ENCODE measurements at places on chromosomes 13 and 19.

DNA sequence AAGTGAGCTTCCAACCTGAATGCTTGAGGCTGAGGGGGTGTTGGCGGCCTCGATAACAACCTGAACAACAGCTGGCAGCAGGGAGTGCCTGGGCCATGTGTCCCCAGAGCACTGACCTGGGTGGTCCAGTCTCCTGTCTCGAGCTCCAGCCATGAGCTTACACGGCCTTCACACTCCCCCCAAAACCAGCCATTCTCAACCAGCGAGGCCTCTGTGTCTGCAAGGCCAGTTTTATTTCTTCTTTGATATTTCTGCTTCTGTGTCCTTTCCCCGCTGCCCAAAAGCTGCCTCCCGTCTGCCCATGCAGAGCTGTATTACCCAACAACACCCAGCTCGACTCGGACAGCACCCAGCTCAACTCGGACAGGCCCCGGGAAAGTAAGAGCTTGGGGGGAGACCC is 32.5 kb upstream of the TFDP1 start:
- no peak for DNase-seq

DNA sequence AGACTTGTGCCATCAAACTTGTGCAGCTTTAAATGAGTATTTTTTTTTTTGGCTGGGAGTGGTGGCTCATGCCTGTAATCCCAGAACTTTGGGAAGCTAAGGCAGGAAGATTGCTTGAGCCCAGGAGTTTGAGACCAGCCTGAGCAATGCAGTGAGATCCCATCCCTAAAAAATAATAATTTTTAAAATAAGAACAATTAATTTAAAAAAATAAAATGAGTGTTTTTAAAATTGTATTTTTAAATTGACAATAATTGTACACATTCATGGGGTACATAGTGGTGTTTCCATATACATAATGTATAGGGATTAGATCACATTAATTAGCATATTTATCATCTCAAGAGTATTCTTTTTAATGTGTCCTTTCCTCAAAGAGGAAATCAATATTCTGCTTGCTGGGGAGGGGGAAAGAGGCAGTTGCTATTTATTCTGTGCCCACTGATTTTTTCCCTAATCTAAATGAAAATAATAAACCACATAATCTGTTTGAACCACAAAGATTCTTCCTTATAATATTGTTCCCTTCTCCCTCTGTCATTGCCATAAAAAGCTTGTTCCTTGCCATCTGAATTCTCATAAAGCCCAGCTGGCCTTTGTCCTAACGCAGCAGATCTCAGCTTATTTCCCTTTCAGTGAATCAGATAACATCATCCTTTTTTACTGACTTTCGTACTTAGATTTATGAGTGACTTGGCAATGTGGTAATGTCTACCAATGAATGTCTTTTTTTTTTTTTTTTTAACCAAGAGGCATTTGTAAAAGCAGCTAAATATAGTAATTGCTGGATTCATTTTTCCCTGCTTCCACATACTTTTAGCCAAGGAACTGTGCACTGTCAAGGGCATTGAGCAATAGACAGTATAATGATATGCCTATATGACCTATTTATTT is 81.8 kb upstream of the RUBCNL start:
- DNase-seq, result no peak

DNA sequence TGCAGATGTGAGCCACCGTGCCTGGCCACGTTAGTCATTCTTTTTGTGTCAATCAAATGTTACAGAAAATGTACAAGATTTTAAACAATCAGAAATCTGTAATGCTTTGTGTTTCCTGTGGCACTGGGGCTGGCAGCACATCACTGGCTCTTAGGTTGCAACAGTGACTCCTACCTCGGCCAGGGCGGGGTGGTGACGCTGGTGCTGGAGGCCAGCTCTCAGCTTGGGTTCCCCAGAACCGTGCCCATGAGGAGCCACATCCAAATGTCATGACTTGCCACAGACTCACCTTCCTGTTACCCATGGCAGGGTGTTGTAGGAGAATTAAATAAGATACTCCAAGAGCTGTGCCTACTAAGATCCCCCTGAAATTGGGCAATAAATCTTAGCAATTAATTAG is 161.7 kb downstream of the TEX29 start:
- no peak for DNase-seq

DNA sequence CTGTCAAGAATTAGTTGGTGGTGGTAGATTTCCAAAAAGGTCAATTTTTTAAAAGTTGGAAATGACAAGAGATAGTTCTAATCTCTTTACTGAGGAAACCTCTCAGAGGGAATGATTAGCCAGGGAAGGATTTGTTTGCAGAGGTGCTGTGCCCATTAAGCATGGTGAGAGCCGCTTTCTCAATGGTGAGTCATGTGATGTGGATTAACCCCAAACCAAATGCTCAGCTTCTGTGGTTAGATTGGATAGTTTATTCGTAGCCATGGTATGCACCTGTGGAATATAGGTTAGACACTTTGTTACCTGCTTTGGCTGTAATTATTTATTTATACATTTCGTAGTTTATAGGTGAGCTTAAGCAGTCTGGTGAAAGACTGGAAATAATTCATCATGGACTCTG is 7.1 kb downstream of the HNRNPM start:
- no peak for DNase-seq

DNA sequence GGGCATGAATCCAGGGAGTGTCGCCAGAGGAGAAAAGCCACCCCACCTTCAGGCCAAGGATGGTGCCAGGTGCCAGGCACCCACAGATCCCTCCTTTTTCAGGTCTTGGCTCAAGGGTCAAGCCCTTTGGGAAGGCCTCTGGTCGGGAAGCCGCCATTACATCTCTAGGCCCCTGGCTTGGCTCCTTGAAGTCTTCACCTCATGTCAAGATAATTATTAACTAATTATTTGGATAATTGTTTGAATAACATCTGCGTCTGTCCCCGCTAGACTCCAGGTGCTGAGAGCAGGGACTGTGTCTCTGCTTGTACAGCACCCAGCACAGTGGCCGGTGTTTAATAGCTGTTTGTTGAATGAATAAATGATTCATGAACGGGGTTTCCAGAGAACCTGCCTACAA is 1.2 kb downstream of the KLK13 start:
- DNase-seq, result no peak

GRCh38 chr13:34867590-34867989 is 74.5 kb upstream of the NBEA start:
- DNase-seq, result no peak

GRCh38 chr19:17456127-17456526 is 4.6 kb downstream of the NXNL1 start:
- DNase-seq, result no peak

DNA sequence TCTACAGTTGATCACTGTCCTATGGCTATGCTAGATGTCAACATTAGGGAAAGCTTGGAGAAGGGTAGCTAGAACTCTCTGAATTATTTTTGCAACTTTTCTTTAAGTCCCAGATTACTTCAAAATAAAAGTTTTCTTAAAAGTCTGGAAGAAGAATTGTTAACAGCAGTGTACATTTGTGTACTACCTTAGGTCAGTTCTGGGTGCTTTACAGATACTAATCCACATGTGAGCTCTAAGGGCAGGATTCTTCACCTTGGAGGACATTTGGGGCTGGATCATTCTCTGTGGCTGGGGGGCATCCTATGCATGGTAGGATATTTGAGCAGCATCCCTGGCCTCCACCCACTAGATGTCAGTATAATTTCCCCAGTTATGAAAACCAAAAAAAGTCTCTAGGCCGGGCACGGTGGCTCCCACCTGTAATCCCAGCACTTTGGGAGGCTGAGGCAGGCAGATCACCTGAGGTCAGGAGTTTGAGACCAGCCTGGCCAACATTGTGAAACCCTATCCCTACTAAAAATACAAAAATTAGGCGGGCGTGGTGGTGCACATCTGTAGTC is 2.8 kb downstream of the BRME1 start:
- DNase-seq, result peak; percentile 37

GRCh38 chr13:29509999-29510589 is 85.4 kb downstream of the SLC7A1 start:
- no peak for DNase-seq

- no peak for DNase-seq
Observed at GRCh38 chr19:19563348-19563848, 25.3 kb downstream of the CILP2 start.

GRCh38 chr19:55483706-55484592 is 1.0 kb upstream of the NAT14 start:
- no peak for DNase-seq

DNA sequence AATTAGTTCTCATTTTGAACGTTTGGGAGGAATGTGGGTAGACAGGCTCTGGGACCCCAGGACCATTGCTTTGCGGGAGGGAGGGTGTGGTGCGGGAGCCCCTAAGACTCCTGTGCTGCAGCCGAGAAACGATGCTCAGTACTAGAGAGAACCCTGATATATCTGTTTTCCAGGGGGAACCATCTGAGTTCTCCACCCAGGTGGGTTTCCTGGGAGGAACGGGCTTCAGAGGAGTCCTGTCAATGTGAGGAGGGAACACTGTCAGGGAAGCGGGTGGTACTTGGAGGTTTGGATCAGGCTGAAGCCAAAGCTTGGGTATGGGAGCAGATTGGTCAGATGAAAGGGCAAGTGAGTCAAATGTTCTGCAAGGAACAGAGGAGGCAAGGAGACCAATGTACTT is 358.0 kb downstream of the FGF9 start:
- no peak for DNase-seq

GRCh38 chr19:3131168-3131567 is 4.7 kb upstream of the GNA15 start:
- no peak for DNase-seq

DNA sequence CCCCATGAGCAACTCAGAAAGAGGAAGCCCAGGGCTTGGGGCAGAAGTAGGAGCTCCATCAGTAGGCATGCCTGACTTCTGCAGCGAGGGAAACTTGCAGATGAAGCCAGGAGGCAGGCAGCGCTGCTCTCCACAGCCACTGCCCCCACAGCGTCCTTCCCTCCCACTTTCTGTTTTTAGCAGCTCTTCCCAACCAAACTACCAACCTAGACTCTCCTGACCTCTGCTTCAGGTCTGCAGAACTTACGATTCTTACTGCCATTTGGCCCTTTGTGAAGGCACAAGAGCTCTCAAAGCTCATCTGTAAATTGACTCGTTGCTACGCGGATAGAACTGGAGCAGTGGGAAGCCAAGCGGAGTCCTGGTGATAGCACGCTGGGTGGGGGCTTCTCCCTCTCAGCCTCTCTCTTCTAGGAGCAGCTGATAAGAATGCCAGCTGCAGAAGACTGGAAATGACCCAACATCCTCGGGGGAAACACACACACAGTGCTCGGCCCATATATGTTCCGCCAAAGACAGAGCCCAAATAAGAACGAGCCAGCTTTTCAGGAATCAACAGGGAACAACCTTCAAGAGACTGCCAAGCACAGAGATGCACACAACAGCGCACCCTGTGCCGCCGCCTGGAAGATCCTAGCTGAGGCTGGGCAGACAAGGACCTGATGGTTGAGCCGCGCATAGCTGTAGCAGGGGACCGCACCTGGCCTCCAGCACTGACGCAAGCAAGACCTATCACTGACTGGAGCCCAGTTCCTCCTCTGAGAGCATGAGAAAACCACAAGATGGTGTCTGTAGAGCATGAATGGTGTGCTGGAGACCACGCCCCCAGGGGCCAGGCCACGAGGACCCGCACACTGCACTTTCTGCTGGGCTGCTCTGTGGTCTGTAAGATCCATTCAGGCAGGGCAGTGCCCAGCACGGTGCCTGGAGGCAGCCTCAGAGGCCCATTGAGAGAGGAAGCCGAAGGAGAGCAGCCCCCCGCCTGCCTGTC is 15.9 kb upstream of the SLC35E1 start:
- DNase-seq, result peak; percentile 40

GRCh38 chr13:72473321-72473720 is 254.1 kb downstream of the MZT1 start:
- no peak for DNase-seq

GRCh38 chr13:50425772-50426171 is 410.5 kb downstream of the KCNRG start:
- peak; percentile 36 for DNase-seq

DNA sequence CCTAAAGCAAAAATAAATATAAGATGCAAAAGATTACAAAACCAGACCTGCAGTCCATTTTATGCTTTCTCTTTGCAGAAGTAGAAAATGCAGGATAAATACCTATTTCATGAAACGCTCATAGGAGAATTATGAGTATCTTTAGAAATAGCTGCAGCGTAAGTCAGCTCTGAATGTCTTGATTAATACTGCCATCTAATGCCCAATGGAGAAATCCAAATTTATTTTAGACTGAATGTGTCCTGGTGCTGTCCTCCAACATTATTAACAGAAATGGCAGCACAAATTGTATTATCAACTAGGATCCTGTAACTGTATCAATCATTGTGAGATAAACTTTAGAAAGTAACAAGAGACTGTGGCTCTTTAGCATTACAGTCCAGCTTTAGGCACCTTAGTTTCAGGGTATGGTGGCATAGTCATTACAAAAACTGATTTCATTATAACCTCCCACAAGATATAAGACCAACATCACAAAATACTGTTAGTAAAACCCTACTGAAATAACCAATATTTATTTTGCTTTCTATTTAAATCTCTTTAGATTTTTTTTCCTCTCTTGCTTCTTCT is 162.1 kb upstream of the MIR17HG start:
- peak; percentile 42 for DNase-seq

GRCh38 chr19:8324186-8325050 is 3.1 kb downstream of the RPS28 start:
- peak; percentile 66 for DNase-seq

DNA sequence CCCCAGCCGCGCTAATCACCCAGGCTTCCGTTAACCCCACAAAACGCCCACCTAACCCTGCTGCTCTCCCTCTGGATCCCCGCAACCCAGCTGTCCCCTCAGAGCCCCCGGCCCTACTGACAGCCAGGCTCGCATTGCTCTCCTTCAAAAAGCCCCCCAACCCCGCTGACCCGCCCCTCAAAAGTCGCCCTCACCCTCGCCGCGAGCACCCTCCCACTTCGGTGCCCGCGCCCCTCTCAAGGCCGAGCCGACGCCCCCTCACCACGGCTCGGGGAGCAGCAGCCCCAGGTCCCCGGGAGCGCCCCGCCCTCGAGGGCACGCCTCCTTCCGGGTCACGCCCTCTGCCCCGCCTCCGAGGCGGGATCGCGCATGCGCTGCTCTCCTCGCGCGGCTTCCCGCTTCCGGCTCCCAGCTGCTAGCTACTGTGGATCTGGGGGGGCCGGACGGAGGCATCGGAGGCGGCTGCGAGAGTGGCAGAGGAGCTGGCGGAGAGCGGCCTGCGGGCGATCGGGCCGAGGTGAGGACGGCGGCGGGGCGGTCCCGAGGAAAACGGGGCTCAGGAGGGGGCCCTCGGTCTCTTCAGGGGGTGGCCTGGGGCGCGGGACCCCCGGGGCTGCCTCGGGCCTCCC is 46.1 kb downstream of the ARHGEF18 start:
- peak; percentile 95 for DNase-seq

DNA sequence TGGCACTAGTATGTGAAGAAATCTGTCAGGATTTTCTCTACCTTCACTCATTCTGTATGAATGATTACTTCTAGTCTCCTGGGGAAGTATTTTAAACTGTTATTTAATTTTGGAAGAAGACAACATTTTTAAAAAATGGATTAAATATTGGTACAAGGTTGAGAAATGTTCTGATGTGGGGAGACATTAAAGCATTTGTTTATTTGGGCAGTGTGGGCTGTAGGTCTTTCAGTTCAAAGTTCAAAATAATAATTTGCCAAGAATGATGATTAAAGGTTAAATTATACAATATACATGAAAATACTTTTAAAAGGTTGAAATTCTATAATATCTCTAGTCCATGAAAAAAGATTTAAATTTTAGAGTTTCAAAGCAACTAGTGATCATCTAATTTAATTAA is 194.7 kb downstream of the NHLRC3 start:
- DNase-seq, result no peak
